Pancreas (tissue), 10 donors: ENCODE measurements at places on chromosomes 1 and 21. TPM values are rescaled to one million over a fixed set of nuclear protein-coding genes. Genes with fewer than 3 reads are reported as not detected.

Gene CD52
- total RNA-seq = 0.98 TPM

DNA sequence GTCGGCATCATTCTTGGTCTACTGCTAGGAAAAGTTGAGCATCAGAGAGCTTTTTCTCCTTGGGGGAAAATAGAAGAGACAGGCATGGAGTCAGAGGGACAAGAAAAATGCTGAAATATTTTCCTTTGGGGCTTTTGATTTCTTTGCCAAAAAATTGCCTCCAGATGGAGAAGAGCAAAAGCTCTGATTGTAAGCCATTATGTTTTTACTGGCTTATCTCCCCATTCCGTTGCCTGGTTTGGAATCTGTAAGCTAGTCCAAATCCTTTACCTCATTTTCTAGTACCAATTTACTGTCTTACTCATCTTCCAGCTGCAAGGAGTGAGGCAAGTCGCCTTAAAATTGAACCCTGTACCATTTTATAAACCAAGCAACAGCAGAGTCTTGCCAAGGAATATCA is 23.3 kb upstream of the NBL1 start:
- peaks cover 2% of the 10 kb centered on the region for H3K36me3 ChIP-seq
- H3K4me3 ChIP-seq = no peak overlapping the region
- DNase-seq = no peak
- no peaks in the 10 kb centered on the region for H3K27me3 ChIP-seq
- H3K4me1 ChIP-seq = peaks cover 31% of the 10 kb centered on the region

DNA sequence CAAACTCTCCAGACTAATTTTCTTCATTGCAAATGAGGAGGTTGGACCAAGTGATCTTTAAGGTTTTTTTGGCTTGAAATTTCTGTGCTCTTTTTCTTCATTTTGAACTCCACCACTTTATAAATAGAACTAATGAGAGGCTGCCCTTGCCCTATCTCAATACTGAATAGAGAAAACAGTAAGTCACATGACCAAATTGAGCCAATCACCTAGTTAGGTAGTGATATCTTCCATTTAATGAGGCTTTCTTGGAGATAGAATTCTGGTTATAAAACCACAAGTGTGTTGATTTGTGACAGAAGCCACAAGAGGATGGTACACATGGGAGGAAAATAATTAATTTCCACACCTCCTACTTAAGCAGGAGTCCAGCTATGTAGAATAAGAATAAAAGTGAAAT is 263.4 kb upstream of the SNX7 start:
- H3K36me3 ChIP-seq = no peaks in the 10 kb centered on the region
- H3K4me3 ChIP-seq = no peak overlapping the region
- H3K4me1 ChIP-seq = no peaks in the 10 kb centered on the region
- no peaks in the 10 kb centered on the region for H3K27me3 ChIP-seq
- no peak overlapping the region for H3K27ac ChIP-seq

Gene LRRC8C
- total RNA-seq = 0.74 TPM

Gene CNIH4
- total RNA-seq = 11.1 TPM

DNA sequence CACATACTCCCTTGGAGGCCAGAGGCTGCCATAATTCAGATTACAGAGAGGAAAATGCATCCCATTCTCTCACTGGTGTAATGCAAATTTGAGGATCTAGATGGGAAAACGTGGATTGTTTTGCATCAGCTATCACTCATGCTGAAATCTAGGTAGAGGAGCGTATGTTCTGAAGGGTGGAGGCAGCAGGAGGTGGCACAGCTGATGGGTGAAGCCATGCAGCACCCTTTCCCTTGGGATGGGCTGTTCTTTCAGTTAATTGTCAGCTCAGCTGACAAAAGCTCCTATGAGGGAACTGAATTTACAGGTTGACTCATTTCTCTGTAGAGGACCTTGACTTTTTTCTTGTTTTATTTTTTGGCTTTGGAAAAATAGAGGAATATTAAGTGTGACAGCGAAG is 41.8 kb downstream of the CAMTA1 start:
- H3K4me3 ChIP-seq = no peak overlapping the region
- H3K36me3 ChIP-seq = no peaks in the 10 kb centered on the region
- peaks cover 58% of the 10 kb centered on the region for H3K4me1 ChIP-seq
- peak overlapping the region; percentile 57 for H3K27ac ChIP-seq

DNA sequence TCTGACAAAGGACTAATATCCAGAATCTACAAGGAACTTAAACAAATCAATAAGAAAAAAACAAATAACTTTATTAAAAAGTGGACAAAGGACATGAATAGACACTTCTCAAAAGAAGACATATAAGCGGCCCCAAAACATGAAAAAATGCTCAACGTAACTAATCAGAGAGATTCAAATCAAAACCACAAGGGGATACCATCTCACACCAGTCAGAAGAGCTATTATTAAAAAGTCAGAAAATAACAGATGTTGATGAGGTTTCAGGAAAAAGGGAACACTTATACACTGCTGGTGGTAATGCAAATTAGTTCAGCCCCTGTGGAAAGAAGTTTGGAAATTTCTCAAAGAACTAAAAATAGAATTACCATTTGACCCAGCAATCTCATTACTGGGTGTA is 102.2 kb downstream of the COL24A1 start:
- no peaks in the 10 kb centered on the region for H3K4me1 ChIP-seq
- H3K4me3 ChIP-seq = no peak overlapping the region
- no peaks in the 10 kb centered on the region for H3K36me3 ChIP-seq
- H3K27ac ChIP-seq = no peak overlapping the region
- no peaks in the 10 kb centered on the region for H3K27me3 ChIP-seq
- no peak for DNase-seq

Gene ZNF691
- 2.9 TPM for total RNA-seq

Gene SCCPDH
- 14.2 TPM for total RNA-seq

DNA sequence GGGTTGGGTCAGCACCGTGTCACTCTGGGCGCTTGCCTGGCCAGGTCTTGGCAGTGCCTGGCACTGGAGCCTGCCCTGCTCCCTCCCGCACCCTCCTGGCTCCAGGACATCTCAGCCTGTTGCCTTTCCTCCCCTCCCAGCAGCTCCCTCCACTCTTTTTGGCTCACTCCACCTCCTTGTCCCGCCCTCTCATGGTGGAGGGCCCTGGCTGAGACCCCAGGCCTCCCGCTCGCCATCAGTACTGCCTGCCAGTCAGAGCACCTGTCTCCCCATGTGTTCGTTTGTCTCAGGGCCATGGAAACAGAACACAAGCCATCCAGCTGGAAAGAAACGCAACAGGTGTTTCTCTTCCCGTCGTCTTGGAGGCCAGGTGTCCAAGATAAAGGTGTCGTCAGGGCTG is 61.0 kb downstream of the B3GALT5 start:
- H3K4me3 ChIP-seq = no peak overlapping the region
- no peaks in the 10 kb centered on the region for H3K36me3 ChIP-seq
- H3K4me1 ChIP-seq = peaks cover 27% of the 10 kb centered on the region
- no peaks in the 10 kb centered on the region for H3K27me3 ChIP-seq
- peak overlapping the region; percentile 69 for H3K27ac ChIP-seq
- peak; percentile 90 for DNase-seq

- no peak overlapping the region for H3K4me3 ChIP-seq
- H3K27ac ChIP-seq = no peak overlapping the region
- no peaks in the 10 kb centered on the region for H3K36me3 ChIP-seq
- DNase-seq = no peak
- no peaks in the 10 kb centered on the region for H3K27me3 ChIP-seq
Measured at GRCh38 chr1:162328512-162328911, 48.1 kb downstream of the SPATA46 start.

- H3K27me3 ChIP-seq = no peaks in the 10 kb centered on the region
- no peak for DNase-seq
- no peaks in the 10 kb centered on the region for H3K36me3 ChIP-seq
- no peaks in the 10 kb centered on the region for H3K4me1 ChIP-seq
- H3K27ac ChIP-seq = no peak overlapping the region
Measured at GRCh38 chr1:221923929-221924598, 182.2 kb upstream of the DUSP10 start.

DNA sequence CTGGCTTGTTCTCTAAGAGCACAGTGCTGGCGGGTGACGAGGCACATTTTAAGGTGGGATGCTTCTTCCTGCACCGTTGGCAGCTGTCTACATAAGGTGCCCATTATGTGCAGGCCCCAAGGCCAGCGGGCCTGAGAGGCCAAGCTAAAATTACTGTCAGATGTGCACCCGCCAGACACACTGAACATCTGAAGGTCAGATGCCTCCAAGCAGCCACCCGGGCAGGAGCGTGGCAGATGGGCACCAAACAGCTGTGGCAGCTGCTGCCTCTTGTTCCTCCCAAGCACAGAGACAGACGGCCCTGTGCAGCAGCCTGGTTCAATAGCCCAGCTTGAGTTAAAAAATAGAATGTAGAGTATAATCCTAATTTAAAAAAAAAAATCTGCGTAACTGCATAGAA is 211.9 kb upstream of the EDN2 start:
- H3K27me3 ChIP-seq = no peaks in the 10 kb centered on the region
- H3K36me3 ChIP-seq = no peaks in the 10 kb centered on the region
- no peak for DNase-seq
- no peak overlapping the region for H3K27ac ChIP-seq

Gene PROK1
- not detected for total RNA-seq

- no peaks in the 10 kb centered on the region for H3K27me3 ChIP-seq
- no peaks in the 10 kb centered on the region for H3K36me3 ChIP-seq
- no peaks in the 10 kb centered on the region for H3K4me1 ChIP-seq
- H3K27ac ChIP-seq = no peak overlapping the region
- no peak overlapping the region for H3K4me3 ChIP-seq
Measured at GRCh38 chr1:245327842-245328241, 173.1 kb downstream of the KIF26B start.

- H3K27me3 ChIP-seq = no peaks in the 10 kb centered on the region
- no peak overlapping the region for H3K4me3 ChIP-seq
- H3K36me3 ChIP-seq = no peaks in the 10 kb centered on the region
- H3K4me1 ChIP-seq = peaks cover 6% of the 10 kb centered on the region
- no peak overlapping the region for H3K27ac ChIP-seq
Measured at GRCh38 chr1:91501971-91502671, 1.5 kb downstream of the CDC7 start.

Gene LCE1D
- total RNA-seq = not detected

DNA sequence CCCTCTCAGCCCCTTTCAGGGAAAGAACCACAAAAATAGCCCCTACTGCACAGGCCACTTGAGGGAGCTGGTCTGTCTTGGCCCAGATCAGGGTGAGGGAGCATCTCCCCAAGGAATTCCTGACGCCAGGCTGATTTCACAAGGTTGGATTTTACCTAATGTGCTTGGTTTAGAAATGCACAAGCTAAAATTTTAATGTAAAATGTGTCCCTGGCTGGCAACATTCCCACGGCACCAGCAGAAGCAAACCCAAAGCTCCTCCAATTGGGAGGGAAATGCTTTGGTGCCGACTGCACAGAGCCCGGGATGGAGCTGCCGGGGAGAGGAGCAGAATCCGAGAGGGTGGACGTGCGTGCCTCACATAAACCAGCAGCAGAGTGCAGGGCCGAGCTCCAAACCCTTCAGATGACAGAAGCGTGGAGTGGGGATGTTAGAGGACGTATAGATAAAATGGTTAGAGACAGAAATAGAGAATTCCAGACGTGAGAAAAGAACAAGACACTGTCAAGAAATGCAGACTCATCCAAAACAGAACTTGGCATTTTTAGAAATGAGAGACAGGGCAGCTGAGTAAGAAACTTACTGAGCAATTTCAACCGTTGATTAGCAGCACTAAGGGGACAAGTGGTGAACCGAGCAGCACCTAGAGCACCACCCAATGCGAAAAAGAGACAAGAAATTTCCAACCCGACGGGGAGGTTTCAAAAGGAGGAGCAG is 41.6 kb upstream of the TMEM52 start:
- no peak overlapping the region for H3K4me3 ChIP-seq
- H3K36me3 ChIP-seq = no peaks in the 10 kb centered on the region
- no peak overlapping the region for H3K27ac ChIP-seq
- peak; percentile 17 for DNase-seq
- no peaks in the 10 kb centered on the region for H3K27me3 ChIP-seq

DNA sequence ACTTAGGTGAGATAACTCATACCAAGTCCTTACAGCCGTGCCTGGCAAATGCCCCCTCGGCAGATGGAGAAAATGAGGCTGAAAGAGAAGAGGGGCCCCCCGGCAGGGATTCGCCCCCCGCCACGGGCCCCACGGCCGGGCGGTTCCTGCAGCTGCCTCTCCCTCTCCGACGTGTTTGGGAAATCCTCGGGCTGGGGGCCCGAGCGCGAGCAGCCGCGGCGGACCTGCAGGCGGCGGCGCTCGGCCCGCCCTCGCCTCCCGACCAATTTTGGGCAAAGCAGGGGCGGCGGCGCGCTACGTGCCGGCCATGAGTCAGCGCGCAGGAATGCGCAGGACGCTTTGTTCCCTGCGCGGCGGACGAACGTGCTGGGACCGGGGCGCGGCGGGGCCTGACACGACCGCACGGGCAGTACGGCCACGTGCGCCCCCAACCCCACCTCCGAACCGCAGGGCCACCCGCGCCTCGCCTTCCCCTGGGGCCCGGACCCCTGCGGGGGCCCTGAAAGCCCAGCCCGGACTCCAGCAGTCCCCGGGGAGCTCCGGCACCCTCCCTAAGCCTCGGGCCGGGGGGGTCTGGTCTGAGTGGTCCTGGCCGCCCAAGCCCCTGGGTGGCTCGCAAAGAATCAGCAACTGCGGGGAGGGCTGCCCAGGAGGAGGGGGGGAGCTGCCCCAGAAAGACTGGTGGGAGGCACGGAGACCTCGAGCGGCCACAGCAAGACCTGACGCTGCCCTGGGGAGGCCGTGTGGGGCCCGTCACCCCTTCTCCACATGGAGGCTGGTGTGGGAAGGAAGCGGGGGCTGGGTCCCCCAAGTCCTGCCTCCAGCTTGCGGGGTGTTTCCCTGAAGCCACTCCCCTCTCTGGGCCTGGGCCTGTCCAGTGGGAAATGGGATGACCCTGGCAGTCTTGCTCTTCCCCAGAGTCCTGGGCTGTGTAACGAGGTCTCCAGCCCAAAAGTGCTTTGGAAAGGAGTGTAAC is 11.9 kb upstream of the EDN2 start:
- peaks cover 25% of the 10 kb centered on the region for H3K4me1 ChIP-seq
- H3K36me3 ChIP-seq = no peaks in the 10 kb centered on the region
- DNase-seq = peak; percentile 85
- no peaks in the 10 kb centered on the region for H3K27me3 ChIP-seq
- peak overlapping the region; percentile 77 for H3K27ac ChIP-seq

GRCh38 chr1:155272466-155273342 is 600 bp downstream of the CLK2 start:
- peak overlapping the region; percentile 93 for H3K27ac ChIP-seq
- H3K4me3 ChIP-seq = peak overlapping the region; percentile 67
- DNase-seq = no peak
- peaks cover 7% of the 10 kb centered on the region for H3K36me3 ChIP-seq
- H3K27me3 ChIP-seq = no peaks in the 10 kb centered on the region

- H3K27ac ChIP-seq = no peak overlapping the region
- no peaks in the 10 kb centered on the region for H3K36me3 ChIP-seq
- H3K27me3 ChIP-seq = no peaks in the 10 kb centered on the region
- H3K4me1 ChIP-seq = no peaks in the 10 kb centered on the region
Measured at GRCh38 chr1:48876330-48876785, 99.7 kb upstream of the BEND5 start.

DNA sequence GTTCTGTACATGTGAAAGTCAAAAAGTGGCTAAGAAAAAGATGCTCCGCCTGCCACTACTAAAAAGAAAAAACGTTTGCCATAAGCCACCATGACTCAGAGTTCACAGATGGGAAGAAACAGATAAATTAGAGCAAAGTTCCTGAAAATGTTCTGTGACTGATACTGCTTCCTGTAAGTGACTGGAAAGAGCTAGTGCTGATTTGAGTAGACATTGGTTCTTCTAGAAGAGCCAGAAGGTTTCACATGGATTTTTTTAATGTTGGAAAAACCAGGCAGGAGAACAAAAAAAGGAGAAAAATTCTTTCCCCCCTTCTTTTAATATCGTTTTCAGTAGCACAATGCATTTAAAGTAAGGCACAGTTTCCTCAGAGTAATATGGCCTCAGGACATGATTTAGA is 221.4 kb downstream of the HLX start:
- no peaks in the 10 kb centered on the region for H3K27me3 ChIP-seq
- no peaks in the 10 kb centered on the region for H3K36me3 ChIP-seq
- H3K4me3 ChIP-seq = no peak overlapping the region

GRCh38 chr21:42468491-42469131 is 27.4 kb downstream of the RSPH1 start:
- no peak for DNase-seq
- no peaks in the 10 kb centered on the region for H3K36me3 ChIP-seq
- H3K27me3 ChIP-seq = no peaks in the 10 kb centered on the region
- H3K4me1 ChIP-seq = peaks cover 29% of the 10 kb centered on the region
- no peak overlapping the region for H3K27ac ChIP-seq

Gene WASF2
- total RNA-seq = 56.5 TPM
